Stimulated activated CD8-positive, alpha-beta memory T cell treated with anti-CD3 and anti-CD28 coated beads, Interleukin-7, amount 100 ng/mL, for 1 hour (primary cell): ENCODE measurements at places on chromosomes 12 and 14.

DNA sequence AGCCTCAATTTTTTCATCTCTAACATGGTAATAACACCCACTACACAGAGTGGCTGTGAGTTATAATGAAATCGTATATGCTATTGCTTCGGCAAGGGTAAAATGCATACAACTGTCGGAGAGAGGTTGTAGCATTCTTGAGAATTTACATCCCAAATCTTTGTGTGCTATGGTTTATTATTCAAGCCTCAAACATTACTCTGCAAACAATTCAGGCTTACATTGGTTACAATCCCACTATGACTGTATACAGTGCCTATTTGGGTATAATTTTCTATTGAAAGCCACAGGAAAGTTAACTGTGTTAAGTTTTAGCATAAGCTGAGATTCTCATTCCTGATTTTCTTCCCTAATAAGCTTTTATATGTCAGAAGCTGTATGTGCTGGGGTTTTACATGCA, 20.6 kb downstream of the SLC35F4 start:
- no peak for DNase-seq

GRCh38 chr12:69115951-69116350, 123.4 kb upstream of the CPSF6 start:
- DNase-seq, result no peak

DNA sequence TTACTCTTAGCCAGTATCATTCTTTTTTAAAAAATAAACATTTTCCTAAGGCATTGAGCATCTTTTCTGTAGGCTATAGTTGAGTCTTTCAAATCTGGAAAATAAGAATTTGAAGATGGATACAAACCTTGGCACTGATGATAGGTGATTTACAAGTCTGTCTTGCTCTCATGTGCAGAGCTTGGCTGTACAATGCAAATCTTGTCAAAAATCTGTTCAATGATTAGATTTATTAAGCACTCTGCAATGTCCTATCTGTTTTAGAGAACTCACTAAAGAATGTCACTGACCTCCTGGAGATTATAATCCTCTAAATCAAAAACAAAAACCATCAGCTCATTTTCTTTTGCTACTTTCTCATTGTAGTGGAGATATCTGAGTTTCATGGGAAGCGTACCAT, 42.8 kb upstream of the AMIGO2 start:
- DNase-seq, result no peak

DNA sequence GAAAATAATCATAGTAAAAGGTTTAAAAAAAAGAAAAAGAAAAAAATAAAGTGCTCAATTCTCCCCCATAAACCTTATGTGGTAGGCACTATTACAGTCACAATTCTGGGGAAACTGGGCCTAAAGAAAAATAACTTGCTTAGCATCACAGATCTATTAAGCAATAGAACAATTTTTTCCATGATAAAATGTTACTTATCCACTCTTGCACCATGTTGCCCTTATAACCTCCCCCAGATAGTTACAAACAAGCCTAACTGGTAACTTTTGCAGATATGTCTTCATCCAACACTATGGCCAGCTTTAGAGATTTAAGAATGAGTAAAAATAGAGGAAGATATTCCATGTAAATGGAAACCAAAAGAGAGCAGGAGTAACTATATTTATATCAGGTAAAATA, 164.8 kb downstream of the DUSP6 start:
- DNase-seq, result no peak

DNA sequence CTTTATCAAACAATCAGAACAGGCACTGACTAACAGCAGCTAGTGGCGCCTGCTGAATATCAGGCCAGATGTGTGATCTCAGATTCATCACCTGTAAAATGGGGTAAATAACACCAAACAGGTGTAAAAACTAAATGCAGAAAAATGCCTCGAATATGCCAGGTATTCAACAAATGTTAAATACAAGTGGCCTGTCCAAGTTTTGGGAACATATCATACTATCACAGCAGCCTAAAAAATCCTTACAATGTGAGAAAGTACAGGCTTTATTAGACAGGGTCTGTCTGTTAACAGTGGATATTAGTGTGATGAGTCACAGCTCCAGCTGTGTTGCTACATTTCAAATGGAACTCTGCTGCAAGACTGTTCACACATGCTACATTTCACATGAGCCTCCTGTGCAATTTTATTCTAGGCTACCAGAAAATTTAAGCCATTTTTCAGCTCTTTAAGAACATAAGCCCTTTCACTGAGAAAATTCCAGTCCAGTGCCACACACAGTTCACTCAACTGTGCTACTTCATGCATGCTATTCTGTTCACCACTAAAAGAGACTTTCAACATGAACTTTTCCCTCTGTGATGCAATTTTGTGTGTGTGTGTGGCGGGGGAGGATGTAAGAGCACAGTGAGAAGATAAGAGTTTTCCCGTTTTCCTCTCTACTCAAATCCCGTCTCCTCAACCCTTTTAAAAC, 56.7 kb downstream of the MSRB3 start:
- DNase-seq, result no peak

GRCh38 chr12:5102261-5102789, 58.6 kb downstream of the KCNA5 start:
- DNase-seq, result no peak

DNA sequence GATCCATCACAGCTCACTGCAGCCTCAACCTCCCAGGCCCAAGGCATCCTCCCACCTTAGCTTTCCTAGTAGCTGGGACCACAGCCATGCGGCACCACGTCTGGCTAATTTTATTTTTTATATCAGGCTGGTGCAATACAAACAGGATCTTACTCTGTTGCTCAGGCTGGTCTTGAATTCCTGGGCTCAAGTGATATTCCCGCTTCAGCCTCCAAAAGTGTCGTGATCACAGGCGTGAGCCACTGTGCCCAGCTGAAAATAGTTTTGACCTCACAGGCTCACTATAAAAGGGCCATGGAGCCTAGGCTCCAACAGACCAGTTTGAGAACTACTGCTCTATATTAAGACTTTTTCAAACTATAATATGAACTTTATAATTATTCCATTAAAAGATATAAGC, 37.3 kb downstream of the SNX6 start:
- DNase-seq, result no peak

- no peak for DNase-seq
Observed at GRCh38 chr14:68297039-68297438, 477.5 kb downstream of the RAD51B start.

DNA sequence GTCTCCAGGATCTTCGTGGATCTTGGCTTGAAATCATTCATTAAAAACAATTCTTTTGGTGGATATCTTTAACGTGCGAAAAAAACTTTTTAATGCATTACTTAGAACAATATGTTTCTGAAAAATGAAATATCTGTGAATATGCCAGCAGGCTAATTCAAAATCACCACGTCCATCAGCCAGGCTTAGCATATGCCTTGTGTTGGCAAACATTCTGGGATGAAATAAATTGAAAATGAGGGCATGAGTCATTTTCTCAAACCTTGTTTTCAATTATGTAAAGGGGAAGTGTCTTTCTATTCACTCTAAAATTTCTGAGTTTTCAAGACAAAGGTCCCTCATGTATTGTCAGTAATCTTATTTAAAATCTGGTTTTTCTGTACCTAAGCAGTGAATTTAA, 393.9 kb downstream of the PAWR start:
- no peak for DNase-seq

DNA sequence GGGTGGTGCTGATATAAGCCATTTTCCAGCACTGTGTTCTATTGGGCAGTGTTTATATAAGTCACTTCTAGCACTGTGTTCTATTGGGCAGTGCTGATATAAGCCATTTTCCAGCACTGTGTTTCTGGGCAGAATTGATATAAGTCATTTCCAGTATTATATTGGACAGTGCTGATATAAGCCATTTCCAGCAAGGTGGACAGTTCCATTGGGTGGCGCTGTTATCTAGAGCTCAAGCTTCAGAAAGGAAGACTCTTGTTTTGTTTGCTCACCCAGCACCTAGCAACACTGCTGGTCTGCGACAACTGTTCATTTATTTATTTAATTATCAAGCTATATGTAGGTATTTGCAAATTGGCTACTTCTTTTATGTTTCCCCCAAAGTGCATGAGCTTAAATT, 690.3 kb downstream of the AACS start:
- no peak for DNase-seq

DNA sequence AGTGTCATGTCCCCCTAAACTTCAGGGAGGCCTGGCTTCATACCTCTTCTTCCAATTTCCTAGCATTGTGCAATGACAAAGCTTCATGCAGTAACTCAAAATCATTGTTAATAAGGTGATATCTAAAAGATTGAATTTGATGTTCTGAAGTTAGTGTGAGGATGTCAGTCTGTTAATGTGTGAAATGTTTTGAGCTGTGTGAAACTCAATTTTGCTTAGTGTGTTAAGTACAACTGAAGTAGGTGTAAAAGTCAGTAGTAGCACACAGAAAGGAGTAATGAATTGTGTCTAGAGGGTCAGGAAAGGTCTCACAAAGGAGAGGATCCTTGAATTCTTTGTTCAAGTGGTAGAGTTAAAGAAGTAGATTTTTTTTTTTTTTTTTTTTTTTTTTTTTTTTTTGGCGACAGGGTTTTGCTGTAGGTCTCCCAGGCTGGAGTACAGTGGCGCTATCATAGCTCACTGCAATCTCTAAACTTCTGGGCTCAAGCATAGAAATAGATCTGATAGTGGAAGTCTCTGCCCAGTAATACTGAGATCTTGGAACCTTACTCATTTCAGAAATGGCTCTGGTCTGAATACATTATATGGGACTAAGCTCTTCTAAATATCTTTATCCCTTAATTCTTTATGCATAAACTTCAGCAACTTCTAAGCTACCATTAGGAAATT, 63.9 kb downstream of the FUT8 start:
- DNase-seq, result no peak

GRCh38 chr14:81132468-81132867, 88.3 kb downstream of the GTF2A1 start:
- DNase-seq, result no peak

DNA sequence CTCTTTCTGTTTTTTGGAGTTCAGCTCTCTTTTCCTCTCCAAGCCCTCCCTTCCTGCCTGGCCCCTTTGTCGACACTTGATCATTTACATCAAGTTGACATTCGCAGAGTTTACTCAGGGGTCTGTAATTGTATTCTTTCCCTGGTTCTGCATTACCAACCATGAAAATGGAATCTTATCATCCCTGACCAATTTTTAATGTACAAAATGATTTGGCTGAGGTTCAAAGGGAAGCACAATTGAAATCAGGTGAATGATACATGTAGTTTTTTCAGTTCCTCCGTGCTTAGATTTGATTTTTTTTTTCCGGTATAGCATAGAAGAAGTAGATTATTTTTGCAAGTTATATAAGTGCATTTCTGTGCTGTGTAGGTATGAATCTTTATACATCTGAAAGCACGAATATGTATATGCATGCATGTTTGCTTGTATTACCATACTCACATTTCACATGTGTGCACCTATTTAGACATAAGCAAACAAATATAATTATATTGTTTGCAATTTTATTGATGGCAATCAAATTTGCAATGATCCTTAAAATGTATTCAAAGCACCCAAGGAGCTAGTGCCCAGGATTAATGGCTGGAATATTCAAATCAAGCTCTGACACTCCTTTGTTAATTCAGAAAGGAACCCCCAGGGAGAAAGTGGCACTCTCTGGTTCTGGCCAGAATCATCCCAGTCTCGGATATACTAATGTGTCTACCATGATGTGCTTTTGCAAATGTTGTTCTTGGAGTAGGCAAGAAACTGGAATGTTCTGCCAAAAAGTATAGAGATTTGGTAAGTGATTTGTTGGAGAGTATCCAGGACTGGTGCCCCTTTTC, 189.3 kb downstream of the VRK1 start:
- no peak for DNase-seq

DNA sequence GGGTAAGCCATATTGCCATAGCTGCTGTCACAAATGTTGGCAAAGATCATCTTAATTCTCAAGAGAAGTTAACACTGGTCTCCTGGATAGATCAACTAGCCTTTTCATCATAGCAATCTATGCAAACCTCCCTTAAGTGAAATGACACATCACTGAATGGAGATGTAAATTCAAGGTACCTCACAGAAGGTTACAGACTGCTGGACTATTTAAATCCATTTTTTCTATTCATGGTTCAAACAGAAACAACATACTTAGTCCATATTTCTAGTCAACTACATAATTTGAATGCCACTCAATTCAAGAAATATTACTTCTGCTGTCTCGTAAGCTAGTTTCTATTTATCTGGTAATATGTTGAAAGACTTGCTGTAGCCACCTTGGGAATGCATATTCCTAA, 748.3 kb downstream of the C12orf50 start:
- DNase-seq, result no peak

DNA sequence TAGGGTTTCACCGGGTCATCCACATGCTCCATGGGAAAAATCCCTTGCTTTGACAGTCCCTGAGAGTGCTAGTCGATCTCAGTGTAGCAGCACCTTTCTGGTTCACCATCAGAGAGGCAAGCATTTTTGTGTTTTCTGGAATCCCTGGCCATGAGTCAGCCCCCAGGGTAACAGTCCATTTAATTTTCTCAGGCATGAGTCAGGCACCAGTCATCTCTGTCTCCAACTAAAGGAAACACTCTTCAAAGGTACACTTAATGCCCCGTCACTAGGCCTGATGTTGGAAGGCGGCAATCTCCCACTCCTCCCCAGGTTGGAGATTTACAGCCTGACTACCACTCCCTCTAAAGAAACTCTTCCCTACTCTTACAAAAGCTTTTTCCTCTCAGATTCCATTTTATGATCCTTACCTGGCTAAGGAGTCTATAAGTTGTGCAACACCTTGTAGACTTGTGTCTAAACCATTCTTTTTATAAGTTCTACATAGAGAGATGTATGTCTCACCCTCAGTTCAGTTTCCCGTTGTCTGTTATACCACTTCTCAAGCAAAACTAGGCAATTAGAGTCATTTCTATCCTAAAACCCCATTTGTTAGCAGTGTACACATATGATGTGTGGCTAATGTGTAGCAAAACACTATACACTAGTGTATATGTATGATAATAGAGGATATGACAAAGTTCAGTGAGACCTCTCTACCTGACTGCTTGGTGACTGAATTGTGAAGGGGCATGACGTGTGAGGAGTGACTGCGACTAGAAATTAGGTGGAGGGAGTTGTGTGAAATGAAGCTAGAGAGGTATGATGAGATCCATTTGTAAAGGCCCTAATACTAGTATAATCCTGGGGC, 24.6 kb downstream of the TMEM19 start:
- DNase-seq, result no peak

- DNase-seq, result no peak
Observed at GRCh38 chr12:10750385-10750727, 27.2 kb upstream of the YBX3 start.

DNA sequence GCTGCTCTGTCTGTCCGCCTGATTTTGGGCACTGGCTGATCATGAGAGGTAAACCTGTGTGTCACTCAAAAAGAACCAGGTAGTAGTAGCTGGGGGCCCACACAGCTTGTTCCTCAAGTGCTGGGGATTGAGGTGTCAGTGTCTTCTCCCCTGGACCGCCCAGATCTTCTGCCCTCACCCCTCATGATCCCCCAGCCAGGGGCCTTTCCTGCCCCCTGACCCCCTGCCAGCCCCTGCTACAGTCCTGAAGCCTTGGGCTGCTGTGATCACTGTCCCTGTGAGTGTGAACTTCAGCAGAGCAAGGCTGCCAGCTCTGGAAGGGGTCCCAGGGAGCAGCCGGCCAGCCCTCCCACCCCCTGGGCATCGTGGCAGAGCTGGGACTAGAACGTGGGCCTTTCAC, 11.4 kb downstream of the WSCD2 start:
- DNase-seq, result no peak

GRCh38 chr12:92844151-92844763, 84.8 kb downstream of the EEA1 start:
- no peak for DNase-seq
